ENCODE measurements at places on chromosomes 6 and 20.

- DNase-seq: no peak
These were observed 20.5 kb downstream of the FYN start for GRCh38 chr6:111852725-111853124.

DNA sequence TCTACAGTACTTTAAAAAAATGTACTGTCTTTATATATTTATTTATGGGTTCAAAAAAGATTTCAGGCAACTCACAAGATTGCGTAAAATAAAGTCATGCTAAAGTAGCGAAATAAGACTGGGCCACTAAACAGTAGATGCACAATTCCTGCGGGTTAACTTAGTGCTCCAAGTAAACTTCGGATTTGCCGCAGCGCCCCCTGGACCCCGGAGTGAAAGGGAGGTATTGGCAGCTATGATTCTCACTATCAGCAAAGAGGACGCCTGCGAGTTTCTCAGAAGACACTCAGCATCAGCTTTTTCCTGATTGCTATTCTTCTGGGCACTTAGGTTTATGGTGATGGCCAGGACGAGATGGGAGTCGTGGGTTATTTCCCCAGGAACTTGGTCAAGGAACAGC, 1.4 kb downstream of the OTOR start:
- DNase-seq: no peak

GRCh38 chr6:127547215-127547614, 28.1 kb upstream of the MTCL3 start:
- DNase-seq: no peak

- no peak for DNase-seq
These were observed 815 bp downstream of the SPATA2 start for GRCh38 chr20:49914310-49915117.

DNA sequence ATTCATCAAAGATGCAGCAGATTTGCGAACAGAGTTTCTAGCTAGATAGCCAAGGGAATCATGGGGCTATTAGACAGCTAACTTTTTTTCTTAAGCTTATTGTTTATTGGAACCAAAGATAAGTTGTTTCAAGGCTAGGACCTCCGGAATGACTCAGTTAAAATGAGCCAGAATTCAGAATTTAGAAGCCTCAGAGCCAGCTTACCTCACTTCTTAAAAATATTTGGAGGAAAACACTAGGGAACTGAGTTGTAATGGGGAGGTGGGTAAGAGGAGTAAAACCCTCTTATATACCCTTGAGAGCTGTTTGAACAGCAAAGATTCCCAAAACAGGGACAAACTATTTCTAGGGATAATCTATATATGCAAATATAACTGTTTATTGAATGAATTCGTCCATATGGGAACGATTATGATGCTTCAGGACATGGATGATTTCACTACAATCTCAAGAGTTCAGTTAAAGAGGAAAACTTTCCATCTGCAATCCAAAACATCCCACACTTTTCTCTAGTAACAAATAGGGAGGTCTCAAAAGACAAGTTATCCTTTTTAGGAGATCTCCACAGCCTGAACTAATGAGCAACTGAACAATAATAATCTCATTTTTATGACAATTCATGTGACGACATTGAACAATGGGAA, 12.6 kb upstream of the CARMIL1 start:
- no peak for DNase-seq

GRCh38 chr6:104522533-104522932, 337.2 kb downstream of the HACE1 start:
- DNase-seq: no peak

- no peak for DNase-seq
These were observed 20.3 kb downstream of the CYP21A2 start for GRCh38 chr6:32058511-32058963.

- no peak for DNase-seq
These were observed 750.4 kb downstream of the TENT5A start for GRCh38 chr6:81002126-81002525.

GRCh38 chr6:115767931-115768330, 292.8 kb downstream of the FRK start:
- no peak for DNase-seq

DNA sequence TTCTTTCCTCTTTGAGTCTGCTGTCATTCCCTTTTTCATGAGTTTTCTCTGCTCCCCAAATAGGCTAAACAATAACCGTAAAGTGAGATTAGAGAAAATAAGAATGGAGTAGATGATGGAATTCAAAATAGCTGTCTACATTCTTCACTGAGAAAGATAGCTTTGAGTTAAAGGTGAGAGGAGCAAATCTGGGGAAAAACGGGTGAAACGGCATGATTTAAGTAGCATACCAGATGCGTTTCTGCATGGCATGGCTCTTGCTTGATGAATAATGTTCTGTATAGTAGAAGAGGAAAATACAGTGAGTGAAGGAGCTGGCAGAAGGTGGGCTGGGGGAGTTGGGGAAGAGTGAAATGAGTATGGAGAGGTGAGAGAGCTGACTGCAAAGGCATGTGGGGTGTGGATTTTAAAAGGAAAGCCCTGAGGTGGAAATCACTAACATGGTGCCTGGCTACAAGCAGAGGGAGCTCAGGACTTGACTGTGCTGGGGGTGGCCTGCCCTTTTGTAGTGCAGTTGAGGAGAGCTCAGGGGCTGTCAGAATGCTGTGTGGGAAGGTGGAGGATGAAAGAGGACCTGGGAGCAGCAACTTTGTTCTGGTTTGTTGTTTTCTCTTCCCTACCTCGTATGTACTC, 8.8 kb downstream of the BICRAL start:
- no peak for DNase-seq

DNA sequence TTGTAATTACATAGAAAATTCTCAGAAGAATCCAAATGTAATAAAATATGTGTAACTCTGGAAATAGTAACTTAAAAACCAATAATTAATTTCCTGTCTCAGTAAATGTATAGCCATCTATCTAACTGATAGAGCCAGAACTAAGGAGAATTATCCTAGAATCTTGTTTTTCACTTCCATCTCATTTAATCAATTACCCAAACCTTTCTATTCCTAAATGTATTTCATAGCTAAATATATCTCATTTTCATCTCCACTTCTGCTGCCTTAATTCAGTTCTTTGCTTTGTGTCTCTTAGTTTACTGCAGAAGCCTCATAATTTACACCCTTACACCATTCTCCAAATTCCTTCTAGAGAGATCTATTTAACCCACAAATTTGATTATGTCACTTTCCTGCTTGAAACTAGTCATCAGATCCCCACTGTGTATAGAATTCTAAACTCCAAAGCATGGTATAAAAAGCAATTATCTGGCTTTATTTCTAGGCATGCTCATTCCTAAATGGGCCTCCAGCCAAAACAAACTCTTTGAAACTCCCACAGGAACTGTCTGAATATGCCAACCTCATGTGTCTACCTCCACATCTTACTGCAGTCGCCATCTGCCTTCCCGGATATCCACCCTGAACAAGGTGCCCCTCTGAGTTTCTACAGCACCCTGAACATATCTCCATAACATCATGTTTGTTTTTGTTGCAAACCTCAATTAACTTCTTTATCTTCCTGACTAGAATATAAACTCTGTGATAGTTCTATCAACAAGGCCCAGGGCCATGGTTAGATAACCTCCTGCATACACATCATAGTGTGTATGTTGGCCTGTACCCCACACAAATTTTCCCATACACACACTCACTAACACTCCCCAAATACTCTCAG, 70.5 kb upstream of the ADTRP start:
- DNase-seq: no peak

DNA sequence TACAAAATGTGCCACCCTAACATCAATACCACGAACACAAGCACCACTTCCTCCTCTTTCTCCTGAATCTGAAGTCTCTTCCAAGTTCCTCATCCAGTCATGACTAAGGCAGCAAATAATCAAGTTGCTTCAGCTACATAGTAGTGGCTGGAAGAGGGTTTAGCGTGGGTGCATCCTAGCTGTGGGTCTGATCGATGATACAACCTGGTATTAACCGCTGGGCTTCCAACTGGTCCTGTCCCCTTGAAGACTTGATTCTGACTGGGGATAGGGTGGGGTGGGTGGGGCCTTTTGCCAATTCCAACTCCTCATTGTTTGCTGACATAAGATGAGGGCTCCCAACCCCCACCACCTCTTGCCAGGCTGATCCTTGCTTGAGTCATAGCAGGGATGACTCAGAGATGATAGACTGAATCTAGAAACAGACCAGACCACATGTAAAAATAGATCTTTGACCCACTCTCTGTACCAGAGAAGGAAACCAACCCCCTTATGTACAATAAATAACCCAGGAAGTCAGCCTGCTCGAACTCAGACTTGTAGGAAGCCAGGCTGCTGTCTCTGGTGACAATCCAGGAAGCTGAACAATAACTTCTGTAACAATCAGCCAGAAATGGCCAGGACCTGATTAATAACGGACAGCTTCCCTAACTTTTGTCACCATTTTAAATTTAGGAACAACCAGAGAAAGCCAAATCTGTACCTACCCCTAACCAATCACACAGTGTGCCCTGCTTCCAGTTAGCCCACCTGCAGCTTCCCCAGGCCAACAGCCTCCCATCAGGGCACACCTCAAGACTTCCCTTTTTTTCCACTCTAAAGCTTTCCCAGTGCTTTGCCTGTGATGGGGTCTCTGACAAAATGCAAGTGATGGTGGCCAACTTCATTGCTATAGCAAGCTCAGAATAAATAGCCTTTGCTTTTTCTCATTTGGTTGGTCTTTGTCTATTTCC, 68.9 kb upstream of the FAM184A start:
- peak; percentile 63 for DNase-seq

DNA sequence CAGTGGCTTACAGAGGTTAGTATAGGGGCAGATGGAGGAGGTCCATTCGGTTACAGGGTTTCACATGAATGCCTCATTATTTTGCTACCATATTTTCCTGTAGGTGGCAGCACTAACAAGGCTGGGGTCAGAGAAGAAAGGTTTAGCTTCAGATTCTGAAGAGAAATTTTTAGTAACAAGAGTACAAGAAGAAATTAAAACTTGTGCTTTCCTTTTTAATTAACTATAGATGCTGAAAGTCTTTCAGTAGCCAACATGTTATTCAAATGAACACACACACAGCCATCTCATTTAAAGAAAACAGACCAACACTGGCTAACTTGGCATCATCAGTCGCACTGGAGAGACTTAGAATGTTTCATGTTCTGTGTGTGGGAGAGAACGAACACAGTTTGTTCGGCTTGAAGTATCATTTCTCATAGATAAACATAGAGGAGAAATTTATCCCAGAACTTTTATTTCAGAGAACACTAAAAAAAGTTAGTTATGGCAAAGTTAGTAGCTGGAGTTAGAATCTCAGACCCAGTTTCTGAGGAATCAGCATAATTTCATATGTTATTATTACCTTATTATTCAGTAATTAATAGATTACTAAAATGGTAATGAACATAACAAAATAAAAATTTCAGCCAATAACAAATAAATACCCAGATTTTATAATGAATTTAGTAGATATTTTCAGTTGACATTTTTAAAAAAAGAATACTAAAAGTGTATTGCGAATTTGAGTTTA, 314.0 kb upstream of the RSPO3 start:
- DNase-seq: no peak

GRCh38 chr6:33243476-33243875, 28.2 kb downstream of the VPS52 start:
- no peak for DNase-seq

DNA sequence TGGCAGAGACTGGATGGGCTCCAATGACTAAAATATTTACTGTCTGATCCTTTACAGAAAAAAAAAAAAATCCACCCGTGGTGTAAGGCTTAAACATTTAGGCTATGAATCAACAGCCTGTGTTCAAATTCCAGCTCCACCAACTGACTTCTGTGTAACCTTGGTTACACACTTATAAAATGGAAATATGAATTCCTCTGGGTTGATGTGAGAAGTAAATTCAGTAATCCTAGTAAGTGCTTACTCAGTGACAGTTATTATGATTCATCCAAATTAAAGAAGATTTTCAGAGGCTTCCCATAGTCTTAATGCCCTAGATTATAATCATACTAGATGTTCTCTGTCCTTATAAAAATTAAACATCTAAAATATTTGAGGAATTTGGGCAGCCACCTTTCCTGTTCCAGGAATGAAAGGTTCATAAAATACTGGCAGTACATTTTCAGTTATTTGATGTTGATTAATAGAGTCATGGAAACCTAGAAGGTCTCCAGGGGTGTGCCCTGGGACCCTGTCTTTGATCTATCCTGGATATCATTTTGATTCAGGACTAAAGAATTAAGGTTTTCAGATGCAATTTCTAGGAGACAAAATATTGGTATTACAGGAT, 180.3 kb upstream of the ZNF217 start:
- DNase-seq: no peak

DNA sequence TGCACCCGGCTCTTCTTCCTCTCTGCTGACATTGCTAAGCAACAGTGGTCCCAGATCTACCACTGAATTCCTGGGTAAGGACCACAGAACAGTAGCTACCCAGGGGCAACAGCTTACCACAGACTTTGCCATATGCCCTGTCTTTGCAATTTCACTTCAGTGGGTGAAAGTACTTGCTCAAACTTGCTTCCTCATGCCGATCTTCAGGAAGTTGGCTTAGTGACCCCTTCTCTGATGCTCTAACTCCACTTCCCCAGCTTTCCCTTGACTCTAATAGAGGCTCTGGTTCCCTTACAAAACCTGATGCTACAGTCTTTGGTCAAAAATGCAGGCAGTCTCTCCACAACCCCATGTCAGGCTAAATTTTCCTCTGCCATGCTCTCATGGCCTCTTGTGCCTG, 3.3 kb upstream of the TAAR5 start:
- no peak for DNase-seq

GRCh38 chr6:29641430-29642148, 8.6 kb upstream of the GABBR1 start:
- DNase-seq: no peak

- peak; percentile 51 for DNase-seq
These were observed 42.7 kb downstream of the FILIP1 start for GRCh38 chr6:75450903-75451302.

DNA sequence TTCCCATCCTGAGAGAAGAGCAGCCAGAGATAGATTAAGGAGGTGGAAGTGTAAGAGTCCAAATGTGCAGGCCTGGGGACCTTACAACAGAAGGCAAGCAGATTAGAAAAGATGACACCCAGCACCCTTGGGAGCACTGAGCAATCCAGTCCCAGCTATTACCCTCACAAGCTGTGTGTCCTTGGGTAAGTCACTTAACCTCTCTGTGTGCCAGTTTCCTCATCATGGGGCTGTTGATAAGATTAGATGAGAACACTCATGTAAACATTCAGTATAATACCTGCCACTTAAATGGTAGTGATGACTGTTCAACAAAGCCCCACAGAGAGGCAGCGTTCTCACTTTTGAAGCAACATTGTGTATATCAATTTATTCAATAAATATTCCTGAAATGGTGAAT, 114.8 kb upstream of the CST7 start:
- no peak for DNase-seq

- no peak for DNase-seq
These were observed 277.6 kb upstream of the RNF217 start for GRCh38 chr6:124684621-124685020.

- no peak for DNase-seq
These were observed 11.9 kb upstream of the IFNGR1 start for GRCh38 chr6:137230956-137231555.

GRCh38 chr6:56677559-56677958, 34.9 kb upstream of the DST start:
- no peak for DNase-seq

DNA sequence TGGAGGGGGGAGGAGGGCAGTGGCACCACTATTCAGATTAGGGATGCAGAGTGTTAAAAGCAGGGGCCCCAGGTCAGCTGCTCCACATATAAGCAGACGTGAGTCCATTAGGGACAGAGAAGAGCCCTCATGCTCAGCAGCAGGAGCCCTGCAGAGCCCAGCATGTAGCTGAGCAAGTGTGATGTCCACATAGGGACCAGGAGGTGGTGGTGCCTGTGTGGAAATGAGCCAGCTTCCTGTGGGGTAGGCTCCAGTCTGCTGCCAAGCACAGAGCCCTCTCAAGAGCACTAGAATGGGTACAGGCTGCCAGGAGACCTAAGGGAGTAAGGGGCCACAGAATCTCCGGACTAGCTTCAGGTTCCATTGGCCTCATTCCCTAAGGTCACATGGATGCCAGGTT, 57.9 kb upstream of the MLN start:
- no peak for DNase-seq
